ENCODE measurements at places on chromosomes 11 and 22.

GRCh38 chr11:12689029-12689755 is 15.0 kb downstream of the TEAD1 start:
- DNase-seq = no peak

GRCh38 chr11:67463680-67464410 is 5.2 kb downstream of the TMEM134 start:
- no peak for DNase-seq

GRCh38 chr11:27509908-27510307 is 3.3 kb upstream of the LIN7C start:
- no peak for DNase-seq

- DNase-seq = no peak
Measured at GRCh38 chr11:130308886-130309285, 5.8 kb downstream of the ZBTB44 start.
